ENCODE measurements at places on chromosomes 11 and 22. TPM values are rescaled to one million over a fixed set of nuclear protein-coding genes. Genes with fewer than 3 reads are reported as not detected.
A peak's percentile ranks its signal among the peaks of the same experiment; 100 is the strongest.

The ARFGAP2 gene
- total RNA-seq, result 81.4 TPM

DNA sequence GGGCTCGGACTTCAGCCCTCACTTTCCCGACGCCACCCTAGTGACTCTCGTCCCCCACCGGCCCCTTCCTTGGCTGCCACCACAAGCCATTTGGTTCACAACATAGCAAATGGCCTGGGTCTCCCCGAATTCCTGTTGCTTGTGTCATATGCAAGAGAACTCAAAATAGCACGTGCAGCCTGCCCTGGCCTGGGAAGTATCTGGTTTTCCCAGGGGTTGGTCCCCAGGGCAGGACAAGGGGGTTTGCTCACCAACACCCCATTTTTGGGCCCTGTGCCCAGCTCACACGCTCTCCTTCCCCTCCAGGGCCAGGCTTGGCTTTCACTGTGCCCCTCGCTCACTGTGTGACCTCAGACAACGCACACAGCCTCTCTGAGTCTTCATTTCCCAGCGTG, 12.8 kb upstream of the TPCN2 start:
- DNase-seq, result no peak

- DNase-seq, result no peak
Observed at GRCh38 chr11:76786441-76787014, 3.4 kb downstream of the TSKU start.

DNA sequence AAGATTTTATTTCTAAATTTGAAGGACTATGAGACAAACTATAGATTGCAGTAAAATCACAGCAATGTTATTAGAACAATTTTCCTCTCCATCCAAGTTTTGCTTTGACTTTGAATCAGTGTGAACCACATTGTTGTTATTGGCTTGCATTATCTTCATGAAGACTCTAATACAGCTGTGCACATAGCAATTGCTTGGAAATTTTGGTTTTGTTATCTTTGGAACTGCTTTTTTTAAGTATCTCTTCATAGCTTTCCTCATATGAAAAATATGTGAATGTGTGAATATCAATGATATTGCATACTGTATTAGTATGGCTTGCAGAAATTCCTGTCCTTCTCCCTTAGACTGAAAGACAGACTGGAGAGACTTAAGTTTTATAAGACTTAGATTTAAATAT, 666.6 kb downstream of the LUZP2 start:
- peak; percentile 1 for DNase-seq

DNA sequence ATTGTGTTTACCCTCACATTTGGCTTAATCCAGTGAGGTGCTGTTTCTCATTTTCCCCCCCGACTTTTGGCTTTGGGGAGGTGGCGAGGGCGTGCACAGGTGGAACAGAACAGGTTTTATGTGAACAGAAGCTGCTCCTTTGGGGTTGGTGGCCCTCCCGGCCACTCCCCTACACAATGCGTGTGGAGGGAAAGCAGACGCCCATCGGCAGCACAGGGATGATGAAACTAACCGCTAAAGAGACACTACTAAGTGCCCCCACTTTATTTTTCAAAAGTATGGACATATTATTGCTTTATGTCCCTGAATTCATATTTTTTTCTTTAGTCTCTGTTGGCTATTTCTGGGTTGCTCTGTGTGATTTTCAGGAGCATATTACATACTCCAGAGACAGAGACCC, 160.9 kb downstream of the ENTHD1 start:
- DNase-seq, result no peak

- no peak for DNase-seq
Observed at GRCh38 chr11:103875855-103876510, 160.5 kb upstream of the DDI1 start.

DNA sequence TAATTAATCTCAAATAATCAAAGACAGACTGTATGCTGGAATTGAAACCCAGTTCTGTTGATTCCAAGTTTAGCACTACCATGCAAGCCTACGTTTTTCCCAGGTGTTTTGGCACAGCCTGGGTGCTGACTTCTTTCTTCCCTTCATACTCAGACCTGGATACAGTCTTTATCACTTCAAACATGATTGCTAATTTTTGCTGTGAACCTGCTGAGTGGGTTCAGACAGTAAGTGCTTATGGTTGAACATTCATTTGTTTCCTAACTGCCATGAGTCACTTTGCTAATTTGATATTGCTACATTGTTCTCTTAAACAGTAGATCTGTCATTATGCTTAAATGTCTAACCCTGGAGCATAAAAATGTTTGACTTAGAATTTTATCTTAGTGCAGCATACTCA, 12.2 kb downstream of the PAAF1 start:
- DNase-seq, result peak; percentile 34

- peak; percentile 40 for DNase-seq
Observed at GRCh38 chr11:42524534-42525227, 787.1 kb upstream of the API5 start.

DNA sequence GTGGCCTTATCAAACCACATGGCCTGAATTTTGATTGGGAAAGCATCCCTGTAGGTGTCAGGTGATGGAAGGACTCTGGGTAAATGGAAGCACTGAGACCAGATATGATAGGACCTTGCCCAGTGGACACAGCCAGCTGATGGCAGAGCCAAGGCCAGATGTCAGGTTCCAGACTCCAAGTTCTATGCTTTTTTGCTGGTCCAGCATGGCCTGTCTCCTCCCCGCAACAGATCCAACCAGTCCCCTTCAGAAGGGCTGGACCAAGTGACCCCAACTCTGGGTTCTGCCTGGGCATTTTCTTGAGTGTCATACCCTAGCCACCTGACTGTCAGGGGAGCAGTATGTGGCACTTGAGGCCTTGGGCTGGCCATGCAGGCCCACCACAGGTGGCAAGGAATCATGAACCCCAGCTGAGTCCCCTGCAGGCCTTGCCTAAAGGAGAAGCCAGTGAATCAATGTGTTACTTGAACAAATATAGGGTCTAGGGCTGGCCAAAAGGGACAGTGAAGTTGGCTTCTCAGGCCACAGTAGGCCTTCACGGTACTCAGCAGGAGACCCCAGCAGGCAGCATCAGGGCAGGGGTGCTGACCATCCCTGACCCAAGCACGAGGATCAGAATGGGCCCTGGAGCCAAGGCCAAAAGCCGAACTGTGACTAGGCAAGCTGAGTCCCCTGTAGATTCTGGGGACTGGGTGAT, 27.1 kb downstream of the KCNQ1OT1 start:
- DNase-seq, result no peak

- DNase-seq, result no peak
Observed at GRCh38 chr11:125276619-125276976, 112.0 kb downstream of the PKNOX2 start.

Measured in MCF 10A (cell line).